ENCODE measurements at places on chromosomes 7 and 10.

GRCh38 chr10:6642876-6643275 is 62.8 kb upstream of the PRKCQ start:
- no peak for DNase-seq

DNA sequence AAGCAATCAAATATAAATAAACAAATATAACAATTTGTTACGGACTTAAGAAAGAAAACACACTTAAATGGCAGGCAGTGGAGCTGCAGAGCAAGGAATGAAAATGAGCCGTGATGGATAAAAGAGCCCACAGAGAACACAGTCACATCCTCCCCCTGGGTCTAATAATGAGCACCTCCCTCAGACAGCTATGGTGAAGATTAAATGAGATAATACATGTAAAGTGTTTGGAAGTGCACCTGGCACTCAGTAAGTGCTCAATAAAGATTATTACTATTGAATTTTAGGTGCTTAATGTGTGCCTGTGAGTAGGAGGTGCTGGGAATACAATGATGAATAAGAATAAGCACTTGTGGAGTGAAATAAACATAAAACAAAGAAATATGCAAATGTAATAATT is 49.1 kb upstream of the CABCOCO1 start:
- DNase-seq, result no peak

DNA sequence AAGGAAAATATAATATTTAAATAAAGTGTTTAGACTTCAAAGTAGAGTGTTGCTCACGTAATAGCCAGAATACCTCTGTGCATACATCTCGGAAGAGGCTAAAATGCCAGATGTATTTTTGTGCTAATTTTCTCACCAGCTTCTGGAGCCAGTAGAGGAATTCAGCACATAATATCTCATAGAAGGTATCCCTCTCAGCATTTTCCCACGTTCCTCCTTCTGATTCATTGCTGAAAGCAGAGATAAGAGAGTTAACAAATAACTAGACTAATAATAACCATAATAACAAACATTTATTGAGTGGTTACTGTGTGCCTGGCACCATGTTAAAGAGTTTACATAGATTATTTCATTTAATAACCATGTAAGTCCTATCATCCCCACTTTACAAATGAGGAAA is 123.6 kb downstream of the VTI1A start:
- DNase-seq, result no peak

- DNase-seq, result peak; percentile 91
These were observed 40.0 kb downstream of the HK1 start for GRCh38 chr10:69318106-69318866.

- no peak for DNase-seq
These were observed 65.0 kb downstream of the INPP5A start for GRCh38 chr10:132602614-132603013.

- no peak for DNase-seq
These were observed 35.5 kb upstream of the WASL start for GRCh38 chr7:123784263-123784662.

DNA sequence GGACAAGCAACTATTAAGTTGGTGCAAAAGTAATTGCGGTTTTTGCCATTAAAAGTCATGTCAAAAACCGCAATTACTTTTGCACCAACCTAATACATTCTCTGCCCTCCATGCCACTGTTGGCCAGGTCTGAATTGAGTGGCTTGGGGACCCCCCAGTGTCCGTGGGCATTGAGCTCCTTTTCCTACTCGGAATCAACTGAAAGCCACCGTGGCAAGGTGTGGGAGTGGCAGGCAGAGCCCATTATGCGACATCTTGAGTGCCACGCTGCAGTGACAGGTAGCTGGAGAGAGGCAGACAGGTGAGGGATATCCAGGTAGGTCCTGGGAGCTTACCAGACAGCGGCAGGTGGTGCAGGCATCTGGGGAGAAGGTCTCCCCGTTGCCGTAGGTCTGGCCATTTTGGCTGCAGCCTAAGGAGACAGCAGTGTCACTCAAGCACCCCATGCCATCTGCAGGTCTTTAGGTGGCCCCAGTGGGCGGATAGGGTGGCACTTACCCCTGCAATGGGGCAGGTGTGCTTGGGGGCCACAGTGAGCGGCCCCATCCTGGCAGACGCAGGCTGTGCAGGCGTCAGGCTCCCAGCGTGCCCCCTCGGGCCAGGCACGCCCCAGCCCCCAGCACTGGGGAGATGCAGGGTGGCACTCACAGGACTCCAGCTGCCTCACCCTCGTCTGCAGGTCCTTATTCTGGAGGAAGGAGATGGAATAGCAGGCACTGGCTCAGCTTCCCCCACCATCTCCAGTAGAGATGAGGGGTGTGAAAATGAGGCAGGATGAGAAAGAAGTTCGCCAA is 3.5 kb downstream of the KCP start:
- DNase-seq, result no peak

GRCh38 chr7:48962821-48963505 is 38.6 kb downstream of the CDC14C start:
- no peak for DNase-seq

GRCh38 chr10:95374597-95375209 is 83.9 kb upstream of the PDLIM1 start:
- peak; percentile 44 for DNase-seq

DNA sequence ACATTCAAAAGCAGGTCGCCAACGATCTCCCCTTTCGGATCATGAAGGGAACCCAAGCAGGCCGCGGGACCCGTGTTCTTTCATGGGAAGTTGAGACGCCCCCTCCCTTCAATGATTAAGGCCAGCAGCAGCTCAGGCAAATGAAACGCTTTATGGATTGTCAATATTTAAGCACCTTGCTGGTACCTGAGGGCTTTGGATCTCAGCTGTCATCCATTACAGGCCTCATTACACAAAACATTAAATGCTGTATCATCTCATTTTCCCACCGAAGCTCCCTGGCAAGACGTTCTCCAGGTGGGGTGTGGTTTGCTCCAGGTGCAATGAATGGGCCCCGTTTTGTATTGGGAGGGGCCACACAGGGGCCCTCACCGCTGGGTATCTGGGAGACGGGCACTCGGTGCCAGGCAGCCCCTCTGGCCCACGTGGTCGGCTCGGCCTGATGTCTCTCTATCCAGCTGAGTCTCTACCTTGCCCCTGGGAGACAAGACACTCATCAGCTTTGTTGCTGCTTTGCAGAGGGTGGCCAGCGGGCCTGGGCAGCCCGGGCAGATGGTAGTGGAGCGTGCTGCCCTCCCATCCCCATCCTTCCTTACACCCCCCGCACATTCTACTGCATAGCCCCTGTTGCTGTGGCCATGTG is 456.1 kb upstream of the FOXK1 start:
- DNase-seq, result no peak

DNA sequence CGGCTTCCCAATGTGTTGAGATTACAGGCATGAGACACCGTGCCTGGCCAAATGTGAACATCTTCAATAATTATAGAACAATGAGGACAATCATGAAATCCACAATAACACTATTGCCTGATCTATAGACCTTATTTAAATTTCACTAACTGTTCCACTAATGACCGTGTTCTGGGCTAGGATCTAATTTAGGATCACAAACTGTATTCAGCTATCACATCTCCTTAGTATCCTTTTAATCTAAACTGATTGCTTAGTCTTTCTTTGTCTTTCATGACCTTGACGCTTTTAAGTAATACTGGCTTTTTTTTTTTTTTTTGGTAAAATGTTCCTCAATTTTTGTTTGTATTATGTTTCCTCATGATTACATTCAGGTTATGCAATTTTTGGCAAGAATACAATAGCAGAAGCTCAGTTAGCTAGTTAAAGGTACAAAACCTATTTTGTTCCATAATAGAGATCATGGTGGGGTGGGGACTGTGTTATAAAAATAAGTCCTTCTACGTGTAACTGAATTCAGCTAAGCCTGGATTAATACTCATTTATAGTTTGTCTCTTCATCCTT is 158.4 kb downstream of the AOAH start:
- no peak for DNase-seq

DNA sequence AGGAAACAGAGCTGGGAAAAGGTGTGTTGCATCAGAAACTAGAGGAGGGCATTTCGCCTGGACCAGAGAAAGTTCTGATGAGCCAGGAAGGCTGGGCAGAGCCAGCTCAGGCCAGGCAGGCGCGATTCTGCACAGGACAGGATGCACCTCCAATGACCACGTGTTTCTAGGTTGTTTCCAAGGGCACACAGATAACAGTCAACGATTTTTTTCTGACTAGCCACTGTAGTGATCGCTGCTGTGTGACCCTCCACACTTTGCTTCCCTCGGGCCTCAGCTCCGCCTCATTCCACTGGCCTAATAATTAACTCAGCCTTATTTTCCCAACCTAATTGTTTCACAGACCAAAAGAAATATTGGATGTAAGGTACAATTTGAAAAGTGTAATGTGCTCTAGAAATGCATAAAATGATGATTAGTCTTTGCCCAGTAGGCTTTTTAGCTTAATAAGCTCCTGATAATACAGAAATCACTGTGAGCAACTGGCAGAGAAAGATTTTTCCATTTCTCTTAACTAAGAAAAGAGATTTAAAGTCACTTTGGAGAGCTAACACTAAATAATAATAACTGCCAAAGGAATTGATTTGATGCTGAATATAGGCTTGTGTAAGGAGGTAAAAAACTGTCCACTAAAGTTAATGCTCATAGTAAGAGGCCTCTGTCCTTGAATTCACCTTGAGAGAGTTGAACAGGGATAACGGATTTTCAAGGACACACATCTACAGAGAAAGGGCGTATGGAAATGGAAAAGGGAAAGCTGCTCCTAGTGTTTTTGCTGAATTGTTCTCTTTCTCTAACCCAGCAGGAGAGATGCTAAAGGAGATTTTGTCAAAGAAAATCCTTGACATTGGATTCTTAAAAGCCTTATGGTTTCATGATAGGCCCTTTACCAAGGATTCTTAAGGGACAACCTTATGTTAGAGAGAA is 291.0 kb upstream of the C7orf33 start:
- DNase-seq, result no peak

GRCh38 chr10:50216894-50217293 is 34.4 kb downstream of the ASAH2 start:
- DNase-seq, result no peak
